ENCODE measurements at places on chromosomes 2 and 18.

DNA sequence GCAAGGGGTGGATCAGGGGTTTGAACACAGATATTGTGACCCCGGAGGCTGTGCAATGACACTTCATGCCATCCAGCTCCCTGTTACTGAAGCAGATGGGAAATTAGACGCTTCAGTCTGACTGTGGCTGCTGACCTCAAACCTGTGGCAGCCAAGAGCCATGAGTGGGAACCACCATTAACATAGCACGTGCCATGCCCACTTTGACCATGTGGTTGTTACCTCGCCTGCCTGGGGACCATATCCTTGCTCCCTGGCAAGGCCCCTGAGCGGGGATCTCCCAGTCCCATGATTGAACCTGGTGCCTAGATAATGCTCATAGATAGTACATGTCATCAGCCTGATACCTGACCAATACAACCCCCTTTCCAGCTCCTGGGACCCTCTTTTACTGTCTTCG lies 68.9 kb downstream of the CYP26B1 start:
- no peak for DNase-seq

- no peak for DNase-seq
Observed at GRCh38 chr2:44087714-44088092, 81.0 kb upstream of the PPM1B start.

GRCh38 chr18:54871231-54871630 lies 43.0 kb downstream of the RAB27B start:
- no peak for DNase-seq

GRCh38 chr2:11661891-11662435 lies 8.0 kb downstream of the NTSR2 start:
- DNase-seq = no peak

- DNase-seq = no peak
Observed at GRCh38 chr2:6927186-6927585, 10.0 kb downstream of the RNF144A start.

- DNase-seq = no peak
Observed at GRCh38 chr2:166104773-166105172, 23.0 kb downstream of the SCN1A start.

GRCh38 chr18:260547-260946 lies 7.3 kb downstream of the THOC1 start:
- no peak for DNase-seq

GRCh38 chr18:35460736-35461161 lies 37.0 kb downstream of the INO80C start:
- DNase-seq = no peak

- no peak for DNase-seq
Observed at GRCh38 chr18:56383349-56383748, 255.0 kb downstream of the TXNL1 start.

DNA sequence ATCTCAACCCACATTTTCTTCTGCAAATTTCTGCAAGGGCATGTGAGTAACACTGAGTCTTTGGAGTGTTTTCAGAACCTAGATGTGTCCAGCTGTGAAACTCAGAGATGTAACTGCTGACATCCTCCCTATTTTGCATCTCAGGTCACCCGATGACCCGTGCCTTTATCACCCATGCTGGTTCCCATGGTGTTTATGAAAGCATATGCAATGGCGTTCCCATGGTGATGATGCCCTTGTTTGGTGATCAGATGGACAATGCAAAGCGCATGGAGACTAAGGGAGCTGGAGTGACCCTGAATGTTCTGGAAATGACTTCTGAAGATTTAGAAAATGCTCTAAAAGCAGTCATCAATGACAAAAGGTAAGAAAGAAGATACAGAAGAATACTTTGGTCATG lies 8.0 kb downstream of the UGT1A1 start:
- DNase-seq = no peak

GRCh38 chr2:213002383-213002782 lies 149.0 kb downstream of the IKZF2 start:
- DNase-seq = no peak

GRCh38 chr2:165214093-165214492 lies 10.2 kb upstream of the SCN3A start:
- no peak for DNase-seq

DNA sequence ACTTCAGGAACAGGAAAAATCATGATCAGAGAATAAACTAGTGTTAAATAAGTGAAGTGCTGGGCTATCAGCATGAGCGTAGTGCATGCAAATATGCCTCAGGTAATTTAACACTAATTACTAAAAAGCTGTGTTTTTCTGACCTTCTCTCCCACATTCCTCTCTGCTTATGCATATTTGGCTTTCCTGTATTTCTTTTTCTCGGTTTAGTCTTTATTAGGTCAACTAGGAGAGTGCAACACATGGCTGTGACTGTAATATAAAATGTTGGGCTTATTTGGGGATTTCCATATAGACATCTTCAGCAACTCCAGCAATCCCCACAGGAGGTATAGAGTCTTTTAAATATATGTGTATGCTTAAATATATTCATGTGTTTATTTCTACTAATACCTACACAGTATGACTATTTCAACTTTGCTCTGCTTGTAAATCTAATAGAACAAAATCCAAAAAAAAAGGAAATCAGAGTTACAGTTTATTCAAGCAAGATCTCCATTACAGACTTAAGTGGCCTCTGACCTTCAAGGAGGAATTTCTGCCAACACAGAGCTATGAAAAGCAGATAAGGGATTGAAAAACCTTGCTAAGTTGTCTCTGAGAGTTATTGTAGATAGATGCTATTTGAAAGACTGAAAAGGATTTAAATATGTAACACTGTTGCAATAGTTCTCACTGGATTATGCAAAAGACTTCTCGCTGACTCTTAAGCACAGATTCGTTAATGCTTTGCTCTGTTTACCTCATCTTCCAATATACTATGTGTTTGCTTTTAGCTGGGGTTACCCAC lies 359.5 kb upstream of the RGPD4 start:
- no peak for DNase-seq

Measured in stimulated activated naive CD8-positive, alpha-beta T cell treated with anti-CD3 and anti-CD28 coated beads, Interleukin-15, amount 100 ng/mL, for 72 hours (primary cell).